Stimulated activated CD8-positive, alpha-beta memory T cell treated with anti-CD3 and anti-CD28 coated beads, Interleukin-7, amount 100 ng/mL, for 4 hours (primary cell): ENCODE measurements at places on chromosomes 3 and 15.

- no peak for DNase-seq
These were observed 53.9 kb downstream of the SYNM start for GRCh38 chr15:99158626-99159412.

DNA sequence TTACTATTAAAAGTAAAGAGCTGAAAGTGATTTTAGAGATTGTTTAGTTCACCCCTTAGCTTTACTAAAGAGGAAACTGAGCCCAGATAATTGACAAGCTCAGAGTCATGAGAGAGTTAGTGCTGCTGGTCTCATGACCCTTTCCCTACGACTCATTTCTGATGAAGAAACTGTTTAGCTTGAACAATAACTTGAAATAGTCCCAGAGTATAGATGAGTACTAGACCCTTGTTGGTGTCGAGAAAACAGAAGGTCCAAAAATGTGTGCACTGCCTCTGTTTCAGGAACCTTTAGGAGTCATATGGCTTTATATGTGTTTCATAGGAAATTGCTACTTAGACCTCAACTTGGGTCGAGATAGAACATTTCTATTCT, 58.2 kb downstream of the IL16 start:
- no peak for DNase-seq

DNA sequence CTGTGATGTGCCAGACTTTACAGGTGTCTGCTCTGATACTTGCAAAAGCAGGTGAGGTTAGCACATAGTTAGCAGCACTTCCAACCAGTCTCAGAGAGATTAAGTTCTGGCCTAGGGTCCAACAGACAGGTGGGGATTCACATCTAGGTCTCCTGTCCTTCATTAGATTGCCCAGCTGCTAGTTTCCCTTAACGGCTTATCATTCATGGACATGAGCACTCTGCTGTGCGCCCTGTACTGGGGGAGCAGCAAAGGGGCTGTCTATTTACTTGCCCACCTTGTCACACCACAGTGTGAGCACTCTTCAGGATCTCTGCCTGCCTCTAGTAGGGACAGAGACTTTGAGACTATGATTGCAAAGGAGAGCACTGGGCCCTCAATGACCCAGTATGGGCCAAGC, 8.7 kb downstream of the SPSB4 start:
- DNase-seq, result no peak

- no peak for DNase-seq
These were observed 103.5 kb downstream of the SEMA6D start for GRCh38 chr15:47820747-47821319.
